Small intestine (tissue), 16 donors: ENCODE measurements at places on chromosomes 2 and 18. TPM values are rescaled to one million over a fixed set of nuclear protein-coding genes. Genes with fewer than 3 reads are reported as not detected.

GRCh38 chr2:56100791-56101312 is 82.9 kb upstream of the CCDC85A start:
- H3K36me3 ChIP-seq: no peaks in the 10 kb centered on the region
- DNase-seq: no peak
- no peaks in the 10 kb centered on the region for H3K27me3 ChIP-seq
- H3K4me1 ChIP-seq: no peaks in the 10 kb centered on the region
- no peak overlapping the region for H3K4me3 ChIP-seq

GRCh38 chr2:33214436-33214835 is 262.0 kb upstream of the RASGRP3 start:
- H3K27me3 ChIP-seq: no peaks in the 10 kb centered on the region
- H3K36me3 ChIP-seq: no peaks in the 10 kb centered on the region
- DNase-seq: no peak
- no peak overlapping the region for H3K4me3 ChIP-seq
- no peaks in the 10 kb centered on the region for H3K4me1 ChIP-seq

DNA sequence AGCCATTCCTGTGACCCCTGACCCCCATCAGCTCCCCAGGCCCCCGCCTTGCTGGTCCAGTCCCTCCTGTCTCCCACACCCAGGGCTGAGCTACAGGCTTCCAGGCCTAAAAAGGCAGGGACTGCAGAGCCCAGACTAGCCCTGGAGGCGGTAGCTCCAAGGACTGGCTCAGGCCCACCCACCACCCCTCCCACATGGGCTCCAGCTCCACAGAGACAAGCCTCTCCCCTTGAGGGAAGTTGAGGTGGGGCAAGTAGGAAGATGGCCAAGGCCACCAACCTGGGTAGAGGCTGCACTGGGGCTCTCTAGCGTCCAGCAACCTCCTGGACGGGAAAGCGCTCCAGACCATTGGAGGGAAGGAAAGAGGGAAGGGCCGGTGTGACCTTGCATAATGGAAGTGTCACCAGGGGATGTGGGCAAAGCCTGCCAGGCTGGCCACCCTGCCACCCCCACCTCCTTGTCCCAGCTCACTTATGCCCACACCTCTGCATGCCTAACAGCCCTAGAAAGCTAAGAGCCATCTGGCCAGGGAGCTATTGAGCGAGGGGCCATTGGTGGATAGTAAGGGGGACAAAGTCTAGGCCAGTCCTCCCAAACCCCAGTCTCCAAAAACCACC is 63.1 kb downstream of the TNS1 start:
- peaks cover 5% of the 10 kb centered on the region for H3K4me1 ChIP-seq
- H3K27me3 ChIP-seq: no peaks in the 10 kb centered on the region
- no peak for DNase-seq
- no peak overlapping the region for H3K4me3 ChIP-seq

The SERPINB10 gene
- polyA plus RNA-seq: 0.07 TPM

DNA sequence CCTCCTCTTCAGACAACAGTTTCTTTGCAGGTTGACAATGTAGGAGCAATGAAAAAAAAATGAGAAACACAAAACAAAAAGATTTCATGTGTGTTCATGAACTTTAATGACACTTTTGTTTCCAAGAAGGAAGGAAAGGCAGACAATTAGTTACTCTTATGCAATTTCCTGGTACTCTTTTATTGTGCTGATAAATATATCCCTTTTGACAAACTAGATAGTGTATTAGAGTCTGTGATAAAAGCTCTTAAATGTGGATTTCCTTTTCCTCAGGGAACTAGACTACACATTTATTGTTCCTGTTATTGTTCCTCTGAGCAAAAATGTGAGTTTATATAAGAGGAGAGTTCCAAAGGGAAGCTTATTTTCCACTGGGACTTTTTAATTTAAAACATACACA is 188.7 kb upstream of the NRXN1 start:
- H3K27me3 ChIP-seq: no peaks in the 10 kb centered on the region
- no peak overlapping the region for H3K4me3 ChIP-seq
- H3K36me3 ChIP-seq: no peaks in the 10 kb centered on the region
- DNase-seq: no peak
- H3K4me1 ChIP-seq: no peaks in the 10 kb centered on the region

DNA sequence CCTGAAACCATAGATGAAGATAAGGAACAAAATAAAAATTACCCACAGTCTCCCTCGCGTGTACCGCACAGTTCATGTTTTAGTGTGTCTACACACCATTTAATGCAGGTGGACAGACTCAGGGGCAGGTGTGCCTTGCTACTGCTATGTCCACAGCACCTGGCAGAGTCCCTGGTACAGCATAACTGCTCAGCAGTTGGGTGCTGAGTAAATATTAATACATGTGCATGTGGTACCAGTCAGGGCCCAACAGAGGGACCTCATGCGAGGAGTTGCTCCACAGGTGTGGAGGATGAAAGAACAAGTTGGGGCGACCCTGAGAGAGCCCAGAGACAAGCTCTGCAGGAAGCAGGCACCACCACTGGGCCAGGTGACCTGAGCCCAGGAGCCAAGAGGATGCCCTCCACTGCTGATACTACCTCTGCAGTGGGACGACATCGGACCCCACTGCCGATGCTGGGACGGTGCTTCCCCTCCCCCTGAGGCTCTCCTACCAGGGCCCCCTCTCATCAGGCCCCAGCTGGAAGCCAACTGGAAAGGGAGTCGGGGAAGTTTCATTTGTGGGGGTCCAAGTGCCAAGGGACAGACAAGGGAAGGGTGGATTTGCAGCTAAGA is 100.8 kb downstream of the NEDD4L start:
- peaks cover 16% of the 10 kb centered on the region for H3K36me3 ChIP-seq
- H3K27ac ChIP-seq: no peak overlapping the region
- no peak for DNase-seq
- H3K27me3 ChIP-seq: no peaks in the 10 kb centered on the region
- H3K4me3 ChIP-seq: no peak overlapping the region

The PLCD4 gene
- not detected for polyA plus RNA-seq

- H3K27ac ChIP-seq: no peak overlapping the region
- DNase-seq: no peak
- no peaks in the 10 kb centered on the region for H3K27me3 ChIP-seq
- H3K36me3 ChIP-seq: no peaks in the 10 kb centered on the region
- H3K4me3 ChIP-seq: no peak overlapping the region
Observed at GRCh38 chr2:199784512-199784911, 66.5 kb downstream of the FTCDNL1 start.

DNA sequence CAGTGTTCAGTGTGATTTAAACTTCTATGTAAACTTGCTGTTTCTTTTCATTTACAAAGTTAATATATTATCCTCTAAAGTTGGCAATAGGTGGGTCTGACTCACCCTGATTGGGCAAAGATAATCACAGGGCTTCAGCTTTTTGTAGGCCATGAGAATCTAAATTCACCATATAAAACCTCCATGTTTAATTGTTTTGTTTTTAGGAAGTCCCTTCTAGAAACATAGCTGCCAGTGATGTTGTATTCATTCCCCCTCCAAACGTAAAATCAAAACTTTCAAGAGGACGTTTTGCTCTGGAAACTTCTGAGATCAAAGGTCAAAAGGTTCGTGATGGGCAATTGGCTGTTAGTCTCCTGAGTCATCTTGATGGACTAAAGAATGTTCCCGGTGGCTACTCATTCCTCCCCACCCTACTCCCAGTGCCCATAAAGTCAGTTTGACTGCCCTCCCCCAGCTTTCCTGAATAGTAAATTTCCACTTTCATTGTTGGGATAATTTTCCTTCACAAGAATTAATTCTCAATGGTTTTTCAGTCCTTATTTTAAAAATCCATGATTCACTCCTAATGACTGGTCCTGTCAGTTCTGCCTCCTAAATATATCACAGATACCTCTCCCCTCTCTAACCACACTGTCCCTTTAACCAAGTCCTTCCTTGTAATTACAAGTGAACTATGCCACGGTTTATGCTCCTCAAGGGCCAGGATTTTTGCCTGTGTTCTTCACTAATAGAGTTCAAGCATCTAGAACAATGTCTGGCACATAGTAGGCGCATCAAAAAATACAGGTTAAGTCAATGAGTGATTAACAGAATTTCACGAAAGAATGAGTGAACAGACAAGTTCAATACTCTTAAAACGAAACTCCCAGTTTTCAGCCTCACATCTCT is 164.4 kb upstream of the VRK2 start:
- DNase-seq: peak; percentile 72
- H3K4me1 ChIP-seq: no peaks in the 10 kb centered on the region
- H3K27me3 ChIP-seq: peaks cover 9% of the 10 kb centered on the region
- H3K27ac ChIP-seq: no peak overlapping the region
- H3K36me3 ChIP-seq: no peaks in the 10 kb centered on the region

DNA sequence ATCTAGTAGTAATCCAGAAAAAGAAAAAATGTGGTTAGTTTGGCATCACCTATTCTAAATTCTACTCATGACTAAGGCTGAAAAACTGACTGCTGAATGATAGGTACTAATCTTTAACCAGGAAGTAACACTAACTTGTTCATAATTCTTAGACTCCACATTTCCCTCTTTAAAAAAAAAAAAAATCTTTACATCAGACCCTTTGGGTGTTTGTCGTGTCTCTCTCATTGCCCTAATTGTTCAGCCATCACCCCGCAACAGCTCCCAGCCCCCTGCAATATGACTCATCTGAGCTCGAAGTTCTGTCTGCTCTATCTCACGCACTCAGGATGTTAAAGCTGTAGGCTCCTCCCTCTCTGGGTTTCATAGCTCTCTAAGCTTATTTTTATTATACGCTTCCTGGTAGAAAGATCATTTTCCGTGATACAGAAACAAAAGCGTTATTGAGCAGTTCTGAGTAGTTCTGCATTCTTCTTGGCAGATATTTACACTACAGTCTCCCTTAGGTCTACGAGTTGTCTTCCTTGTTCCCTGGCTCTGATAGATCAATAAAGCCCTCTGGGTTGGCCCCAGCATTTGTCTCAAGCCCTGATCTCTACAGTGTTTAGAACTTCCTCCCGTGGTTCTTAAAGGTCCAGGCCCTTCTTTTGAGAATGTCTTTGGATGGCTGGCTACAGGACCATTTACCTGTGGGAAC is 95.6 kb downstream of the TNFRSF11A start:
- peak; percentile 96 for DNase-seq
- no peak overlapping the region for H3K4me3 ChIP-seq
- peak overlapping the region; percentile 91 for H3K27ac ChIP-seq
- no peaks in the 10 kb centered on the region for H3K27me3 ChIP-seq
- H3K4me1 ChIP-seq: peaks cover 10% of the 10 kb centered on the region

GRCh38 chr18:79503406-79503805 is 107.7 kb downstream of the NFATC1 start:
- H3K4me3 ChIP-seq: no peak overlapping the region
- no peaks in the 10 kb centered on the region for H3K27me3 ChIP-seq
- no peak for DNase-seq
- no peak overlapping the region for H3K27ac ChIP-seq
- no peaks in the 10 kb centered on the region for H3K4me1 ChIP-seq

- no peak for DNase-seq
- no peaks in the 10 kb centered on the region for H3K36me3 ChIP-seq
- no peak overlapping the region for H3K27ac ChIP-seq
- no peaks in the 10 kb centered on the region for H3K4me1 ChIP-seq
- H3K4me3 ChIP-seq: no peak overlapping the region
Observed at GRCh38 chr2:212254339-212254738, 284.3 kb downstream of the ERBB4 start.

The AGXT gene
- 1.8 TPM for polyA plus RNA-seq

GRCh38 chr2:23342075-23342474 is 42.9 kb upstream of the KLHL29 start:
- no peaks in the 10 kb centered on the region for H3K4me1 ChIP-seq
- H3K27me3 ChIP-seq: no peaks in the 10 kb centered on the region
- no peak overlapping the region for H3K4me3 ChIP-seq
- no peaks in the 10 kb centered on the region for H3K36me3 ChIP-seq
- no peak overlapping the region for H3K27ac ChIP-seq

DNA sequence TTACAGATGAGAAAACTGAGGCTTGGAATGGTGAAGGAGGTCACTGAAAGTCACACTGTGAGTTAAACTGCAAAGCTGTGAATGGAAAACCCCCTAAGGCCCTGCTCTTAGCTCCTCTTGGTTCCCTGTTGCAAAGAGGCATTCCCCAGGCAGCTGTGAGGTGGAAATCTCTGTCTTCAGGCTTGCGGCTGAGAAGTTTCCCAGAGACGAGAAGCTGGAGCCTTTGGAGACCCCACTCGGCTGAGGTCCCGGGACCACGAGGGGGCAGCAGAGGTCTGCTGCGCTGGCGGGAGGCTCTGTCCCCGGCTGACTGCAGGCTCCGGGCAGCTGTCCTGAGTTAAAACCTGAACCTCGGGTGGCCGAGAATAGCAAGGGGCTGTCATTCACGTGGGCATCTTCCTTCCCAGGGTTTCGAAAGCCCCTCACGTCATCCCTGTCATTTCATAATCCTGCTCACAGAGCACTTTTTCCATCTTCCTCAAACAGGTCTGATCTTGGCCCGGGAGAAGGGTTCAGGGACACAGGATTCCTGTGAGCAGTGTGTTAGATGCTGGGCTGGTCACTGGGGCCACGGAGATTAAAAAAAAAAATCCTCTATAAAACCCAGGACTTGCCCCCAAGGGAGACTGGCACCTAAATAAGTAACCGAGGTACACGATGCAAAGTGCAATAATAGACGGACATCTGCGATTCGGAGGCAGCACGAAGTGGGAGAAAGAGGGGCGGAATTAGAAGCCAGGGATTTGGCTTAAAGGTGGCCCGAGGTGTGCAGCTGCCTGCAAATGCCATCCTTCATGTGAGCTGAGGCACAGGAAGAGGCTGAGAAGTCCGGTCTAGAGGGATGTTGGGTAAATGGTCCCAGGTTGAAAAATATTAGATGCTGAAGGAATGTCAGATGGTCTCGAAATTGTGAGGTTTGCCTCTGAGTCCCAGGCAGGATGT is 24.6 kb upstream of the ATOH8 start:
- H3K36me3 ChIP-seq: no peaks in the 10 kb centered on the region
- H3K27me3 ChIP-seq: no peaks in the 10 kb centered on the region
- peak; percentile 83 for DNase-seq
- no peaks in the 10 kb centered on the region for H3K4me1 ChIP-seq
- no peak overlapping the region for H3K27ac ChIP-seq

DNA sequence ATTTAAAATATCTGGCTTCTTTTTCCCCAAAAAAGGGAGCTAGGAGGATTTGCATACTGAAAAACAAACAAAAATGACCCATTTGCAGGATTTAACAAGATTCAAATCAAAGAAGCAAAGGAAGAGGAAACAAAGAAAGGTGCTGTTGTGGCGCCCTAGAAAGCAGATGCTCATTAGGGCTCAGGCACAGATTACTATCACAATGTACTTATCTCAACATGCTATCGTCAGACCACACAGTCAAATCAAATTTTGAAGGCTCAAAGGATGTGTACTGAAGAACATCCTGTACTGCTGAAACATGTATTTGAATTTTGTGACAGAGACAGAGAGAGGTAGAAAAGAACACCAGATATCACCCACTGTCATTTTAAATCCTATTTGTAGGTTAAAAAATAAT is 10.9 kb downstream of the RBMS1 start:
- DNase-seq: peak; percentile 66
- no peaks in the 10 kb centered on the region for H3K4me1 ChIP-seq
- H3K36me3 ChIP-seq: no peaks in the 10 kb centered on the region
- no peaks in the 10 kb centered on the region for H3K27me3 ChIP-seq
- H3K27ac ChIP-seq: no peak overlapping the region
- no peak overlapping the region for H3K4me3 ChIP-seq

DNA sequence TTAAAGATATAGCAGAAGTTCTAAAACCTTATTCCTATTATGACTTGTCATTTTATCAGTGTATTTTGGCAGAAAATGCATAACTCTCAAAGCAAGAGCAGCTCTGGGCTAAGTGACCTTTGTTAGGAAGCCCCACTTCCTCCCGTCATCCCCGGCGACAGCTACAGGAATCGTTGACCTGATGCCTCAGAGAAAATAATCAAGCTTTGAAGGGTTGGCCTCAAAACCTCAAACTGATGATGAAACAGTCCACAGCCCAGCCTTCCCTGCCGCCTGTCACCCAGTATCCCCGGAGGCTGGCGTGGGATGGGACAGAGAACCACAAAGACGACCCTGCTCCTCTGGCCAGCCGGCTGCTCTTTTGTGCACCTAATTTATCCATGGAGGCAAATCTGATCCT is 65.3 kb downstream of the KCNF1 start:
- no peak overlapping the region for H3K4me3 ChIP-seq
- no peaks in the 10 kb centered on the region for H3K4me1 ChIP-seq
- no peaks in the 10 kb centered on the region for H3K36me3 ChIP-seq
